Neural crest cell (in vitro differentiated cells): ENCODE measurements at places on chromosomes 5 and 9. TPM values are rescaled to one million over a fixed set of nuclear protein-coding genes. Genes with fewer than 3 reads are reported as not detected.

Gene FST
- 4.0 and 7.2 TPM in 2 replicates for total RNA-seq

Gene PTCD2
- total RNA-seq: 13.6 and 15.6 TPM in 2 replicates

DNA sequence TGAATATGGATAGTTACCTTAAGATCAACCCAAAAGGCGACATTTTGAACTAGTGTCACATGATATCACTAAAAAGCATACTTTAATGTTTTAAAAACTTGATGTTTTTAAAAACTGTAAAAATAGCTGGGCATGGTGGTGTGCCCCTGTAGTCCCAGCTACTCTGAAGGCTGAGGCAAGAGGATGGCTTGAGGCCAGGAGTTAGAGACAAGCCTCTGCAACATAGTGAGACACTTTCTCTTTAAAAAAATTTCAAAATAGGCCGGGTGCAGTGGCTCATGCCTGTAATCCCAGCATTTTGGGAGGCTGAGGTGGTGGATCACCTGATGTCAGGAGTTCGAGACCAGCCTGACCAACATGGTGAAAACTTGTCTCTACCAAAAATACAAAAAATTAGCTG, 129.5 kb downstream of the NPR3 start:
- DNase-seq: no peak

DNA sequence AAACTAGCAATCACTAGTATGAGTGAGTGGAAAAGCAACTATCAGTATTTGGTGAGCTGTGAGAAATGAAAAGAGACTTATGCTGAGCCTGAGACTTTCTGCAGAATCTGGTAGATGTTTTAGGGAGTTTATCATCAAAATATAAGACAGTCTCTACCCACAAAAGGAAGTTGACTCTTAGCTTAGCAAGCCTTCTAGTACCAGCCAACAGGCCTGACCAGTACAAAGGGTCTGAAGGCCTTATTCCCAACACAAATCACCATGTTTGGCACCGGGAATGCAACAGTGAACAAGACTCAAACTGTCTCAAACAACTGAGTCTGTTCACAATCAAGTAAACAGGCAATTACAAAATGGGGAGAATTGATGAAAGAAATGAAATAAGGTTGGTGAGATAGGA, 244.4 kb downstream of the CWC27 start:
- DNase-seq: no peak

GRCh38 chr5:17229313-17229712, 11.9 kb downstream of the BASP1 start:
- no peak for DNase-seq

DNA sequence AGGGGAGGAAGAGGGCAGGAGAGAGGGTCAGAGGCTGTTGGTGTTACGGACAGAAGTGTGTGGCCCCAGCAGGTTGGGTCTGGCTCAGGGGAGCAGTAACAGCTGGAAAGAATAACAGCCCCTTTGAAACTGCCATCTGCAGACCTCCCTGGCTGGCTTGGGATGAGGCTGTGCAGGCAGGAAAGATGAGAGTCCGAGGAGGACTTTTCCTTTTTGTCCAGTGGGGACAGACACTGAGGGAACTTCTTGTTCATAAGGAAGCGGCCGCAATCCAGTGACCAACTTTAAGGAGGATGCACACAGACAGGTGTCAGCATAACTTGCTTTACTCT, 14.8 kb upstream of the PLEKHG4B start:
- no peak for DNase-seq

- DNase-seq: no peak
These were observed 110.7 kb upstream of the PHYKPL start for GRCh38 chr5:178343306-178343705.

DNA sequence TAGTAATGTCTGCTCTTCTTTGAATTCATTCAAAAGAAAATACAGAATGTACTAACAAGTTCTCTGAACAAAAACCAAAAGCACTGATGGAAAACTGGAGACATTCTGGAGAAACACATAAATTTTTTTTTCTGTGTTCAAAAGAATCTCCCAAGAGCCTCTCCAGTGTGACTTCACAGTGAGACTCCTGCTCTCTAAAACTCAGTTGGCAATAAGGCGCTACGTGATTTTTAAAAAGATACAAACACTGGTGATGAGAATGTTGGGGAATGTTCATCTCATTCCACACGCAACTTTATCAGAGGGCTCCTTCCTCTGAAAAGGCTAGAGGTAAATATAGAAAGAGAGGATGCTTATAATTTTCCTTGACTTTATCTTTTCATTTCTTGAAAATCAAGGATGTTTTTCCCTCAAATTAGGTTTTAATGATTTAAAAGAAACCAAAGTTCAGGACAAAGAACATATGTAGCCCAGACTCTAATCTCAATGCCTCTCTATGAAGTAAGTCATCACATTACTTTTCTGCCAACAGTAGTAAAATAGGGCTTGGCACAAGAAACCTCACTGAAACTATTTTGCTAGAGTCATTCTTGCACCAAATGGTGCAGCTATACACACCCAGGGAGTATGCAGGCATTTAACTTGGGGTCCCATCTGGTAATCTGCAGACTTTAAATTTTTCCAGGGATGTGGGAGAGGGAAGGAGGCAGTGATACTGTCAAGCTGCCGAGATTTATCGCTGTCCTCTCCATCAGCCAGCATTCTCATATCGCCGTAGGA, 12.9 kb upstream of the AOPEP start:
- DNase-seq: no peak

GRCh38 chr5:57841676-57842363, 359.2 kb upstream of the ACTBL2 start:
- no peak for DNase-seq

DNA sequence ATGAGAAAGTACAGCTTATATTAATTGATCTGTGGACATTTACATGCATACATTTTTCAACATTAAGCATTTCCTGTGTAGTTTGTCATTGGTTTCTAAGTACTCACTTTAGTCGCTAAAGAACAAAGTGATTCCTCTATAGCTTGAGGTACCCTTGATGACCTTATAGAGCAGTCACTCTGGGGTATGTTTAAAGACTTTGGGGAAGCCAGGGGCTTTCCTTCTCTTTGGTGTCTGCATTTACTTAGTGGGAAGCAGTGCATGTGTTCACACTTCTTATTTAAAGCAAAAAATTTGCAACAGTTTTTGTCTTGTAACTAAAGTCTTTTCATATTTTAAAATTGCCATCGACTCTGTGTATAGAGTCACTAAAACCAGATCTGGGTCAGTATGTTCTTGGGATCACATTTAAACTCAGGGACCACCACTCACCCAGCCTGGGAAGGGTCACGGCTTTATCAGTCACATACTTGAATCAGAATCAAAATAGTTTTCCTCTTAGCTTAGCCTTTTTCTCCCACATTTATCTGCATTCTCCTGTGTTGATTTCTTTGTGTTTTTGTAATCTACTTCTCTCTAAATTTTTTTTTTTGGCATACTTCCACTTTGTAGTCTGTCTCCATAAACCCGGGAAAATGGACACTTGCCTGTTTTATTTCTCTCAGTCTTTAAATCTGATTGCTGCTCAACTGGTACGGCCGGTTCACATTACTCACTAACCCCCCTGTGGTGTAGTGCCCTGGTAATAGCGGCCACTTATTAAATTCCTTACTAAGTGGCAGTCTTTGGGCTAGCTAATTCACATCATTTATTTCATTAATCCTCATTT, 143.9 kb upstream of the FBN2 start:
- no peak for DNase-seq

- DNase-seq: no peak
These were observed 47.8 kb downstream of the C9orf152 start for GRCh38 chr9:110160123-110160522.
